ENCODE measurements at places on chromosomes 1 and 21.

DNA sequence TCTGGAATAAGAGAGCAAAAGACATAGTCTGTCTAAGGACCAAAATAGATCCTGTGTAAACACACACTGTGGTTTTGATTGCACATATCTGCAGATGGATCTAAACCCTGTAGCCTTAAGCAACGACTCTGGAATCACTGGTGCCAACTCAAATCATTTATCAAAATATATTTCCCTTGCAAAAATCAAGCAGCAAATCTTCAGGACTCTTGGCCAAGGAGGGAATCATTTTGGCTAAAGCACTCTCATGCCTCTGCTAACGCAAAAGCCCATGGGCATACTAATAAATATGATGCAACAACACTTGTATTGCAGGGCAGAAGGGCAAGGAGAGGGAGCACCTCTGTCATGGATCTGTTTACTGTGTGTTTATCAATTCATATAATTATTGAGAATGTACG is 155.4 kb upstream of the DUSP10 start:
- DNase-seq = no peak

- no peak for DNase-seq
Measured at GRCh38 chr21:41821081-41821755, 54.4 kb upstream of the RIPK4 start.

DNA sequence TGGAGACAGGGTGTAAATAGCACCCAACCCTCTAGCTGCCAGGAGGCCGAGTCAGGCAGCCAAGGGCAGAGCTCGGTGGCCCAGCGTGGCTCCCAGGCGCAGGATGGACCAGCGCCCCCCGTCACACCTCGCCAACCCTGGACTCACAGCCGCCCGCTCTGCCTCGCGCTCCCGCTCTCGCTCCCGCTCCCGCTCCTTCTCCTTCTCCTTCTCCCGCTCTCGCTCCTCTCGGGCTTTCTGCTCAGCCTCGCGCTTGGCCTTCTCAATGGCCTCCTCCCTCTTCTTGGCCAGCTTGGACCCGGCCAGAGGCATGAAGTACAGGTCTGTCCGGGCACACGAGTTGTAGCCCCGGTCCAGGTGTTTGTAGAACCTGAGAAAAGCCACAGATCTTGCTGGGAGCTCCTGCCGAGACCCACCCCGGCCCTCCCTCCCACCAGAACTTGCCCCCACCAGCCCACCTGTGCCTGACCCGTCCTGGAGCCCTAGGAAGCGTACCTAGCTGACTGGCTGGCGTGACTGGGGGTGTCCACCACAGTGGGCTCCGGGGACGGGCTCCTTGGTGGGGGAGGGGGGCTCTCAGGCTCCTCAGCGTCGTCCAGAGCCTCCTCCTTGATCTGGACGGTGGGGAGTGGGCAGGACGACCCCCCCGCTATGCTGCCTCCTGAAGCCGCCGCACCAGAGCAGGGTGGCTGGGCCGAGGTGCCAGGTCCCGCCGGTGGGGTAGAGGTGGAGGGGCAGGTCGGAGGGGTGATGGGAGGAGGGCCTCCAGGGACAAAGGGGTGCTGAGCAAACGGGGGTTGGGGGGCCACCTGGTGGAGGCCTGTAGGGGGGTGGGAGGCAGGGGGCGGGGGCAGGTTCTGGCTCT is 41.9 kb downstream of the SLC45A1 start:
- no peak for DNase-seq

DNA sequence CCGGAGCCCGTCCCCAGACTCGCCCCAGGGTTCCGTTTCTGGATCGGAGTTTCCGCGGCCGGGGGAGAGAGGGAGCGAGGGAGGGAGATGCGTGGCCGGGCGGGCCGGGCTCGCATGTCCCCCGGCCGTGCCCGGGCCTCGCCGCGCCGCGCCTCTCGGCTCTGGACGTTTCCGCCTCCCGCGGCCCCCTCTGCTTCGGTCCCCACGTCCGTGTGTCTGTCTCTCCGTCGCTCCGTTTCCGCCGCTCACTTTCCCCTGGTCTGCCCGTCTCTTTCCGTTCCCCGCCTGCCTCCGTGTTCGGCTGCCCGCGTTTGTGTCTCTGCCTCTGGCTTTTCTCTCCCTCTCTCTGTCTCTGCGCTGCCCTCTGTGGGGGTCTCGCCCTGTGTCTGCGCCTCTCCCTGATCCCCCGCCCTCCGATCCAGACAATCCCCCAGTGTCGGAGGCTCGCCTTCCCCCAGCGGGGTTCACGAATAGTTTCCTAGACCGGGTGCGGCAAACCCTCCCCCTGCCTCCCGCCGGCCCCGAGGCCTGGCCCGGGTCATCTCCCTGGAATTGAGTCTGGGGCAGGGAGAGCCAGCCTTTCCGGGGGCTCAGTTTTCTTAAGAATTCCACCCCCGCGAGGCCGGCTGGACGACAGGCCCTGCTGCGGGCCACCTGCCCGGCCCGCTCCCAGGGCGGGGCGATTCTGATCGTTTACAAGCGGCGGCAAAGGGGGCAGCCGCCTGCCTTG is 735 bp downstream of the NBL1 start:
- DNase-seq = no peak

DNA sequence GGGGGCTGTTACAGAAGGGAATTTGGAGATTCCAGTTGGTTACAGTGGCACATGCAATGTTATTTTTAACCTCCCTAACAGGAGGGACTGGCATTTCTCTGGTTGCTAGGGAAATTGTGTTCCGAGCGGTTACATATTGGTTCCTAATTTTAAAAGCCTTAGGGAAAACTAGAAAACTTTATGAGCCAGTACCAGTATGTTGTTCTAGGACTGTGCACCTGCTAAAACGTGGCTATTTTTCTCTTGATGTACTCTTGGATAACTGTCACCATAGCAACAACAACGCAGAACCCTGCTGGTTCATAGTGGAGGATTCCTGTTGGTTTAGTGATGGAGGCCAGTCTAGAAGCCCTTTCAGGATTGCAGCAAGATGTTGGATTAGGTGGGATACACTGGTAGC is 68.9 kb upstream of the PGBD5 start:
- no peak for DNase-seq

GRCh38 chr1:94654031-94654430 is 112.5 kb upstream of the F3 start:
- DNase-seq = no peak

GRCh38 chr1:7491109-7491817 is 279.8 kb upstream of the VAMP3 start:
- DNase-seq = no peak

GRCh38 chr1:65027666-65028358 is 61.5 kb upstream of the JAK1 start:
- DNase-seq = no peak

GRCh38 chr1:8985915-8986813 is 40.1 kb downstream of the SLC2A7 start:
- no peak for DNase-seq

- DNase-seq = no peak
Measured at GRCh38 chr1:5879421-5879820, 112.8 kb downstream of the NPHP4 start.

- no peak for DNase-seq
Measured at GRCh38 chr1:219153723-219154122, 20.0 kb upstream of the LYPLAL1 start.
